ENCODE measurements at places on chromosomes 12 and 14.

DNA sequence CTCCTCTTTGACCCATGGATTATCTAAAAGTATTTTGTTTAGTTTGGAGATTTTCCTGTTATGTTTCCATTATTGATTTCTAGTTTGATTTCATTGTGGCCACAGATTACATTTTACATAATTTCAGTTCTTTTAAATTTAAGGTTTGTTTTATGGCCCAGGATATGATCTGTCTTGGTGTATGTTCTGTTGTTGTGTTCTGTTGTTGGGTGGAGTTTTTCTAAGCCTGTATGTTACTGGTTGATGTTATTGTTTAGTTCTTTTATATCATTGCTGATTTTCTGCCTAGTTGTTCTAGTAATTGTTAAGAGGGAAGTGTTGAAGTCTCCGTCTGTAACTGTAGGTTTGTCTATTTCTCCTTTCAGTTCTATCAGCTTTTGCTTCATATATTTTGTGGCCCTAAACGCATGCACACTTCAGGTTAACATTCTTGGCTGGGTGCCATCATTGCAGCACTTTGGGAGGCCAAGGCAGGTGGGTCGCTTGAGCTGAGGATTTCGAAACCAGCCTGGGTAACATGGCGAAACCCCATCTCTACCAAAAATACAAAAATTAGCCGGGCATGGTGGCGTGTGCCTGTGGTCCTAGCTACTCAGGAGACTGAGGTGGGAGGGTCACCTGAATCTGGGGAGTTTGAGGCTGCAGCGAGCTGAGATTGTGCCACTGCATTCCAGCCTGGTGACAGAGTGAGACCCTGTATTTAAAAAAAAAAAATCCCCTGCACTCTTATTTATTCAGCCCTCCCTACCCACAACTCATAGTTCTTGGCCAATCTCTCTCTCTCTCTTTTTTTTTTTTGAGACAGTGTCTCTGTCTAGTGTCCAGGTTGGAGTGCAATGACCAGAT, 28.1 kb upstream of the CFL2 start:
- no peak for DNase-seq

- no peak for DNase-seq
Observed at GRCh38 chr12:13198876-13199275, 2.4 kb downstream of the EMP1 start.

GRCh38 chr12:109811624-109811995, 21.6 kb downstream of the TRPV4 start:
- DNase-seq: no peak

DNA sequence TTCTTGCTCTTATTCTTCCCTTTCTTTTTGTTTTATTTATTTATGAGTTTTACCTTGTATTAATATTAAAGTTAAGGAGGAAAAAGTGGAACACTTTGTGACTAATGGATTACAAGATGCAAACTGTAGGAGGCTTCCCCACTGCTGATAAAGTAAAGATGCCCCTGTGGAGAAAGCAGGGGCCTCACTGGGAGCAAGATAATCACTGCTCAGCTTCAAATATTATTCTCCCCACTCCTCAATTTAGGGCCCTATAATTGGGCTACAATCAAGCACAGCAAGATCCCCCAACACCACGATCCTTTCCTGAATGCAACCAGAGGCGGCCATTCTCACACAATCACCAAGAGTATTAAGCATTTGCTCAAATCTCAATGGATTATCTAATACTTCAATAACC, 149.2 kb downstream of the SLC2A13 start:
- no peak for DNase-seq

- no peak for DNase-seq
Observed at GRCh38 chr14:77088219-77088618, 9.8 kb upstream of the CIPC start.

DNA sequence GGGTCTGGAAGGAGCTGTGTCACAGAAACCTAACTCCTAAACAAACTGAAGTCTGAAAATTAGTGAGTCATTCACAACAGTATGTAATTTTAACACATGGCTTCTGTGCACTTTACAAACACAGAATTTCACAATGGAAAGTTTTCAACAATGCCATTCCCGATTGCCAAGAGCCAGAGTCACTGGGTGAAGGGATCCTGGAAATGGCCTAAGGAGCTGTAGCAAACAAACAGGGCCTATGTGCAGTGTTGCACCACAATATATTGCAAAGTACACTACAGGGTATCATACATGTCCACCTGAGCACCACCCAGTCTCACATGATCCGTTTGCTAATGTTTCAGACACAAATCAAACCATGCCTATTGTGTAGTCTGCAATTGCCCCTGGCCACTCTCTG, 184.7 kb upstream of the OTX2 start:
- no peak for DNase-seq

DNA sequence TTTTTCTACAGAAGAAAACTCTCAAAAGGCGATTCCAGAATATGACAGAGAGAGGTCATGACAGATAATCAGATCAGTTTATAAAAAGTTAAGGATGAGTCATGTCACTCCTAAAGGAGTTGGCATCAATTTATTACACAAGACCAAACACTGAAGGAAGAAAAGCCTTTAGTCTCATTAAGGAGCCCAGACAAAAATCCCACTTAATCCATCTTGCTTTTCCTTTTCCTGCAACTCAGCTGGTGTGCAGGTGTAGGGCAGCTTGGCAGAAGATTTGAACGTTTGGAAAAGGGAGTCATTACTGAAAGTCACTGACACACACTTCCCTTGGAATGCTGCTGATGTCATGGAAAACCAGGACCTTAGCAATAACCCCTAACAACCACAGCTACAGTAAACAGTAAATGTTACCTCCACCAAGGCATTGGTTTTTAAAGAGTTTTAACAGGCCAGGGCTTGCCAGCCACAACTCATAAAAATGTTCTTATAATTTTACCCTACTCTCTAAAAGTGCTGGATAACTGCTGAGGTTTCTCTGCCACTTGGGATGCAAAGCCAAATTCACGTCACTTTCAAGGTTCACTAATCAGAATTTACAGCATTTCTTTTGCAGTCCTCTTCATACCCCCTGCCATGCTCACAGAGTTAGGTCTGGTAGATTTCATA, 320.6 kb downstream of the RAD51B start:
- no peak for DNase-seq

DNA sequence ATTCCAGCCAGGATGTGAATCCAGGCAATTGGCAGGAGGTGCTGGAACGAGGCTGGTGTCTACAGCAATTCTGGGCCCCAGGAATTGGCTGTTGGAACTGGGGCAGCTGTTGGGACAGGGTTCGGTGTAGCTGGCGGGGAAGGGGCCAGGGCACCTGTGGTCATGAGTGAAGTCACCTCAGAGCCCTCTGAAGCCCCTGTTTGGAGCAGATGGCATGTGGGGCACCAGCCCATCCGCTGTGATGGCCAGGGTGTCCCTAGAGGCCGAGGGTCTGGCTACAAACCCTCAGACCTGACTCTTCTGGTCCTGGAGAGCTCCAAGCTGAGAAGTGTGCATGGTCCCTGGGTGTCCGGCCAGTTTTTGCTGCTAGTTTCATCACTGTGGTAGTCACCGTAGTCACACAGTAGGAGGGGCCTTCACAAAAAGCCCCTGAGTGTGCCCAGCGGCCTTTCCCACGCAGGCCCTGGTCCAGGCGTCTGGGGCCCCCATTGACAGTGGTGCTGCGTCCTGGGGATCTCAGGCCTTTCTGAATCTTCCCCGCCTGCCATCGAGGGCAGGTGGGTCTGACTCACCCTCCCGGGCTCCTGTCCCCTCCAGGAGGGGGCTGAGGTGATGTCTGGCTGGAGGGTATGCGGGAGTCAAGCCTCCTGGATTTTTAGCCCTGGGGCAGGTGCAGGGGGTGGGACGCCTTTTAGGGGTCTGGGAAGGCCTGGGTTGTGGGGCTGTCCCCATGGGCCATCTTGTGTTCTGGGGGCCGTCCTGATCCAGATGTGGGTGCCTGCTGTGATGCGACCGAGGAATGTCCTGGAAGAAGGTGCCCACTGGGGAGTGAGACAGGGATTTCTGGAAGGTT, 368.0 kb downstream of the TMEM121 start:
- no peak for DNase-seq

- DNase-seq: no peak
Observed at GRCh38 chr14:29868000-29868399, 59.6 kb downstream of the PRKD1 start.

Data from CD4-positive, alpha-beta T cell treated with Interleukin-17A for 1 hour (primary cell).